Glutamatergic neuron (in vitro differentiated cells): ENCODE measurements at places on chromosomes 1 and 21. TPM values are rescaled to one million over a fixed set of nuclear protein-coding genes. Genes with fewer than 3 reads are reported as not detected.

DNA sequence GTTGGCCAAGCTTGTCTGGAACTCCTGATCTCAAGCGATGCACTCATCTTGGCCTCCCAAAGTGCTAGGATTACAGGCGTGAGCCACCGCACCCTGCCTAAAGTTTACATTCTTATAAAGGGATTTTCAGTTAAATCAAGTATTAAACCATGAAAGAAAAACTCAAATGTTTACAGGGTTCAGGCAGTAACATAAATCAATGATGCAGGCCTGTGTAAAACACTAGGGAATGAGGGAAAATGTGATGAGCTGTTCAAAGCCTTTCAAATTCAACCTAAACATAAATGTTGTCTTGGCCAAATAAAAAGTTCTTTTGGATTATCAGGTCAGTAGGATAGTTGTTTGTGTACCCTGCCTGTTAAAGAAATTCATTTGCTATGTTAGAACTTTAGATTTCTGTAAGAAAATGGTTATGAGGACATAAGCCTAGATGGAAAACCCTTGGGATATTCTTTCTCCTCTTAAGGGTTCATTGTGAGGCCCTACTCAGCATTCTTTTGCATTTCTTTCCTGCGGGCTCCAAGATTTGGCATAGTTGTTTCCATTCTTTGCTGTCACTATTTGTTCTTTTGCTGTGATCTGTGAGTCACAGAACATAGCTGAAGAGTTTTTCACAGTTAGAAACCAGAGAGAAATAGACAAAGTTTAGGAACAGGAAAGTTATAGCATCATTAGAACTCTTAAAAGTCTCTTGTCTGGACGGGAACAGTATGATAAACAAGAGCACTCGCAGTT is 8.9 kb upstream of the ZRANB2 start:
- no peaks in the 10 kb centered on the region for H3K27me3 ChIP-seq
- no peak overlapping the region for H3K4me3 ChIP-seq
- no peaks in the 10 kb centered on the region for H3K36me3 ChIP-seq
- DNase-seq, result no peak

GRCh38 chr1:158649052-158649451 is 37.5 kb downstream of the SPTA1 start:
- H3K4me1 ChIP-seq, result no peaks in the 10 kb centered on the region
- no peak overlapping the region for H3K27ac ChIP-seq
- DNase-seq, result no peak
- H3K36me3 ChIP-seq, result no peaks in the 10 kb centered on the region
- H3K4me3 ChIP-seq, result no peak overlapping the region

DNA sequence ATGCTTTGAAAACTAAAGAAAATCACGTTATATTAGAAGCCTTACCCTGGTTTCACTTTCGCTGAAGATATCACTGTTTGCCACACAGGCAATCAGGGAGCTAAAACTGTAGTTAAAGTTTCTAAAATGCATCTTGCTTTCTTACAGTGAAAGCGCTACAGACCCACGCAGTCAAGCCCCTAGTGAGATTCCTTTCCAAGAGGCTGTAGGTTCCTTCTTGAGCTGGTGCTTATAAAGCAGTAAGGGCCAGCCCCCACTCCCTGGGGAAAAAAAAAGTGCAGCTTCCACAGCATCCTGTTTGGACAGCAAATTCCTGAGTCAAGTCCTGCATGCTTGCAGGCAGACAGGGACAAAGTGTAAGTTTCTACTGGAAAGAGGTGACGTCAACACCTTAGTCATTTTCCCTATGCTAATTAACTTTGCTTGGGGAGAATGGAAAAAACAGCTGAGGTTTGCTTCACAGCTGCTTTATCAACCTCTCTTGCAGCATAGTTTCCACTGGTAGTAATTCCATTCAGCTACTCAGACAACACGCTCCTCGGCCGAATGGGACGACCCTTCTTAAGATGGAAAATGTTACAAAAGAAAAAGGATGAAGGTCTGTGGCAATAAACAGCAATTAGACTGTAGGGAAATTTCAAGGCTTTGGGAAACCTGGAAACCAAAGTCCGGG is 14.7 kb upstream of the KCNE1 start:
- H3K27me3 ChIP-seq, result peaks cover 2% of the 10 kb centered on the region
- no peak overlapping the region for H3K27ac ChIP-seq
- no peak overlapping the region for H3K4me3 ChIP-seq
- peaks cover 4% of the 10 kb centered on the region for H3K4me1 ChIP-seq

DNA sequence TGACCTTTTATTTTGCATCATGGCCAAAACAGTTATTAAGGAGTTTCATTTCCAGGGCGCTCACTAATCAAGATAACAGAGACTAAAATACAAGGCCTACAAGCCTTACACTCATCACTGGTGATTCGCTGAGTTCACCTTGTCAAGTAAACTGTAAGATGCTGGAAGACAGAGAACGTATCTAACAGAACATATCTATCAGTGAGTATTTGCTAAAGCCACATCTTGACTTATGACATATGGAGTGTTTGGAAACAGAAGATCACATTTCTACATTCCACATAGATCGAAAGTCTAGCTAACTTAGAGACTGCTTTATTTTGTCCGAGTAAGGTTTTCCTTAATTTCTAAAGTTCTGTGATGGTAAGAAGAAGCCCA is 506.5 kb downstream of the SMYD3 start:
- no peak overlapping the region for H3K27ac ChIP-seq
- no peaks in the 10 kb centered on the region for H3K36me3 ChIP-seq
- no peak overlapping the region for H3K4me3 ChIP-seq
- peaks cover 27% of the 10 kb centered on the region for H3K4me1 ChIP-seq
- peaks cover 5% of the 10 kb centered on the region for H3K27me3 ChIP-seq

- no peak overlapping the region for H3K27ac ChIP-seq
- no peak overlapping the region for H3K4me3 ChIP-seq
- H3K4me1 ChIP-seq, result peaks cover 17% of the 10 kb centered on the region
- H3K27me3 ChIP-seq, result peaks cover 5% of the 10 kb centered on the region
- H3K36me3 ChIP-seq, result no peaks in the 10 kb centered on the region
Observed at GRCh38 chr21:26091480-26092018, 79.0 kb downstream of the APP start.

DNA sequence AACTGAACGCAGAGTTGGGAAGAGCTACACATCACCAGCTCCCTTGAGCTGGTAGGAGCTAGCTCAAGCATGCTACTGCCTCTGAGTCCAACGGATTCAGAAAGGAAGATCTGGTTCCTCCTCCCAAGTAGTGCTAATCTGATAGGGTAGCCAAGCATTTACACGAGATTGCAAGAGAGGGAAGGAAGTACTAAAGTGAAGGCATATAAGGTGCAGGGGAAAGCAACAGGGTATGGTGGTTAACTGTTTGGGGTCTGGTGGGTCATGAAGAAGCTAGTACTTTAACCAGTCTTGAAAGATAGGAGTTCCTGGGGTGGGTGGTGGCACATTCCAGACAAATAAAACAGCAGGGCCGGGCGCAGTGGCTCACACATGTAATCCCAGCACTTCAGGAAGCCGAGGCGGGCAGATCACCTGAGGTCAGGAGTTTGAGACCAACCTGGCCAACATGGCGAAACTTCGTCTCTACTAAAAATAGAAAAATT is 20.2 kb upstream of the ZNF436 start:
- H3K27ac ChIP-seq, result no peak overlapping the region
- DNase-seq, result no peak
- H3K27me3 ChIP-seq, result peaks cover 25% of the 10 kb centered on the region
- peaks cover 6% of the 10 kb centered on the region for H3K36me3 ChIP-seq
- H3K4me1 ChIP-seq, result no peaks in the 10 kb centered on the region
- H3K4me3 ChIP-seq, result no peak overlapping the region

DNA sequence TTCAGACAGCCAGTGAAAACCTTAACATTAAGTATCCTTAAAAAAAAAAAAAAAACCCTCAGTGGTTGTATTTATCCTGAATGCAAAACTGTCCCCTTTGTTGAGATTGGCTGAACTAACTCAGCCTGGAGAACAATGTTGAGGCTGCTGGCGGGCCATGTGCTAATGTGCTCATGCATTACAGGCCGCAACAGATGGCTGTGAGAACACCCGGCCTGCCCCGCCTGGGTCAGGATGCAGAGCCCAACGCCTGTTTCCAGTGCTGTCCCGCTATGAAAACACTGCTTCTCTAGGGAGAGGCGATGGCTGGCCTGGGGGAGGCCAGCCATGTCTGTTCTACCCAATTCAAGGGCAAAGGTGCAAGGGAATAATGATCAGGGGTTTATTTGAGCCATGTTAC is 13.8 kb downstream of the OLIG2 start:
- peak; percentile 82 for DNase-seq
- peaks cover 42% of the 10 kb centered on the region for H3K4me1 ChIP-seq
- peak overlapping the region; percentile 95 for H3K27ac ChIP-seq
- H3K36me3 ChIP-seq, result peaks cover under 1% of the 10 kb centered on the region
- peak overlapping the region; percentile 21 for H3K4me3 ChIP-seq

GRCh38 chr1:220803401-220804201 is 16.9 kb downstream of the MTARC1 start:
- H3K4me3 ChIP-seq, result no peak overlapping the region
- H3K27ac ChIP-seq, result no peak overlapping the region
- H3K4me1 ChIP-seq, result peaks cover 9% of the 10 kb centered on the region
- peaks cover 5% of the 10 kb centered on the region for H3K27me3 ChIP-seq

DNA sequence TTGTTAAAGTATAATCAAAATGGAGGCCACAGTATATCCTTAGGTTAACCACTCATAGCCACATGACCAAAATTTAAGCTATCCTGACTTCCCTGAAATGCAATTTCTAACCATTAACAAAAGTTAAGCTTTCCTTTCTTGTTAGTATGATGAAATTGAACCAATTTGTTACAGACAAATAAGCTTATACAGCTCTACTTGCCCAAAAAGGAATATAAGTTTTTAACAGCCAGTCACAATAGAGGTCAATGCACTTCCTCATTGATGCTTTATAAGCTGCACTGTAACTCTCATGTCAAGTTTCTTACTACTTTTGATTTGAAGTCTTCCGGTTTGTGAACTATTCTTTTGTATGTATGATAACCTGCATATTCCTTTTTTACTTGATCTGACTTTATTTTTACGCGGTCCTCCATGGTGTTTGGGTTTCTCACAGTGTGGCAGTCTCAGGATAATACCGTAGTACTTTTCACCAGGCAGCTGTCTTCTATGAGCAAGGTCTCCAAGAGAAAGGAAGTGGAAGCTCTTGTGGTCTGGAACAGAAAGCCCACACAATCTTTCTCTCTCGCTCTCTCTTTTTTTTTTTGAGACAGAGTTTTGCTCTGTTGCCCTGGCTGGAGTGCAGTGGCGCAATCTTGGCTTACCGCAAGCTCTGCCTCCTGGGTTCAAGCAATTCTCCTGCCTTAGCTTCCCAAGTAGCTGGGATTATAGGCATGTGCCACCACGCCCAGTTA is 331.6 kb downstream of the SRGAP2C start:
- peaks cover 2% of the 10 kb centered on the region for H3K4me1 ChIP-seq
- DNase-seq, result no peak
- H3K27me3 ChIP-seq, result peaks cover 3% of the 10 kb centered on the region
- no peak overlapping the region for H3K4me3 ChIP-seq

DNA sequence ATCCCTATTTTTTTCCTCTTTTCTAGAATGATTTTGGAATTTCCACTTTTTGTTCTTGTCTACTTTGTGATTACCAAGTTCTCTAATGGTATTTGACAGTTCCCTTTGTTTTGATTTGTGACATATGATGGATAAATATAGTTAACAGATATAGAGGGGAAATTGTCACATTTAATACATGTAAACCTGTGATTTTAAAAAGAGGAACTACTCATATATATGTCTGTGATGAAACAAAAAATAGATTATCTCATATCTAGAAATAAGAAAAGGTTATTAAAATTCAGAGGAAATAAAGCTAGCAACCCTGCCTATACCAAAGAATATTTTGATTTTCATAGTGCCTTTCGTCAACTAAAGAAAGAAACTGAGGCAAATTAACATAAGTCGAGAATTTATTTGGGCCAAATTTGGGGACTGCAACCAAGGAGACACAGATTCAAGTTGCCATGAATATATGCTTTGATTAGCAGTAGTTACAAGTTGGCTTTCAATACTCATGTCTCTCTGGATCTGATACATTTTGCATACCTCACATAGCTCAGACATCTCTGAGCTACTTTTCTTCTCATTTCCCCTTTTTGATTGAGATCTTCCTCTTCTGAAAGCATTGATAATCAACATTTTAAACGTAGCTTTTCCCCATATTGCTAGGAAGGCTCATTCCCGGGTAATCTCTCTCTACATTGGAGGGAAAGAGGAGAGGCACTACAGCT is 15.6 kb upstream of the C21orf91 start:
- no peak overlapping the region for H3K27ac ChIP-seq
- no peaks in the 10 kb centered on the region for H3K27me3 ChIP-seq
- no peak overlapping the region for H3K4me3 ChIP-seq
- DNase-seq, result no peak
- no peaks in the 10 kb centered on the region for H3K36me3 ChIP-seq

DNA sequence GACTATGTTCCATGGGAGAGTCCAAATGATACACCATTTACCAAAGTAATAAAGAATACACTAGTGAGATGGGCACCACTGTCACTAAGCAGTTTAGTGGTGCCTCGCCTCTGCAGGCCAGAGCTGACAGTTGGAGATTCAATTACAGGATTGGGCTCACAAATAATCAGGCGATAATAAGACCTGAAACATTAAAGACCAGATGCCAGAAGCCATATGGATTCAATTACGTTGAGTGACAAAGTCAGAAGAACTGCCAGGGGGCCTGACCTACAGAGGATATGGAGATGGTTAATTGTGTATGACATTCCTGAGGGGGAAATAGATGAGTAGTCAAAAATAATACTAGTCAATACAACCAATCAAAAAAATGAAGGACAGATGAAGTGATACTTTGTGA is 65.2 kb upstream of the ST6GALNAC5 start:
- H3K27ac ChIP-seq, result no peak overlapping the region
- no peak for DNase-seq
- no peaks in the 10 kb centered on the region for H3K27me3 ChIP-seq

GRCh38 chr1:226635456-226635941 is 86.9 kb downstream of the STUM start:
- H3K27ac ChIP-seq, result no peak overlapping the region
- H3K4me3 ChIP-seq, result no peak overlapping the region
- no peaks in the 10 kb centered on the region for H3K27me3 ChIP-seq
- DNase-seq, result no peak
- H3K4me1 ChIP-seq, result peaks cover 32% of the 10 kb centered on the region
- H3K36me3 ChIP-seq, result no peaks in the 10 kb centered on the region

GRCh38 chr1:39623053-39623452 is 16.4 kb downstream of the HEYL start:
- H3K4me3 ChIP-seq, result no peak overlapping the region
- peaks cover 7% of the 10 kb centered on the region for H3K4me1 ChIP-seq
- peaks cover 4% of the 10 kb centered on the region for H3K27me3 ChIP-seq
- peaks cover 14% of the 10 kb centered on the region for H3K36me3 ChIP-seq
- DNase-seq, result no peak
- no peak overlapping the region for H3K27ac ChIP-seq

- DNase-seq, result peak; percentile 81
- H3K27ac ChIP-seq, result peak within 1 kb of the TSS; percentile 94
- peak within 1 kb of the TSS; percentile 97 for H3K4me3 ChIP-seq
- no peaks in the 10 kb centered on the region for H3K4me1 ChIP-seq
- H3K36me3 ChIP-seq, result peaks cover 4% of the 10 kb centered on the region
Observed at GRCh38 chr1:37793773-37794371, at the start of gene MANEAL. TSS of gene MANEAL (plus strand) at chr1:37793847. CDS start at chr1:37794183, 336 bp downstream.

- peaks cover 3% of the 10 kb centered on the region for H3K27me3 ChIP-seq
- no peak overlapping the region for H3K27ac ChIP-seq
- H3K36me3 ChIP-seq, result no peaks in the 10 kb centered on the region
- DNase-seq, result no peak
- H3K4me3 ChIP-seq, result no peak overlapping the region
Observed at GRCh38 chr1:239744851-239745250, 346.8 kb upstream of the FMN2 start.

KCNA3 gene
- total RNA-seq, result 2.7 TPM

LRRC71 gene
- not detected for total RNA-seq

OR2L13 gene
- total RNA-seq, result not detected

SPATC1L gene
- total RNA-seq, result 58.7 TPM

GPATCH2 gene
- total RNA-seq, result 15.6 TPM

THEMIS2 gene
- total RNA-seq, result 4.6 TPM

MRPL9 gene
- total RNA-seq, result 75.0 TPM

KRTAP19-1 gene
- total RNA-seq, result not detected

KRTAP12-2 gene
- not detected for total RNA-seq

FOXD2 gene
- not detected for total RNA-seq

SNRPE gene
- total RNA-seq, result 109 TPM
